ENCODE measurements at places on chromosomes 7 and 10.
A peak's percentile ranks its signal among the peaks of the same experiment; 100 is the strongest.

DNA sequence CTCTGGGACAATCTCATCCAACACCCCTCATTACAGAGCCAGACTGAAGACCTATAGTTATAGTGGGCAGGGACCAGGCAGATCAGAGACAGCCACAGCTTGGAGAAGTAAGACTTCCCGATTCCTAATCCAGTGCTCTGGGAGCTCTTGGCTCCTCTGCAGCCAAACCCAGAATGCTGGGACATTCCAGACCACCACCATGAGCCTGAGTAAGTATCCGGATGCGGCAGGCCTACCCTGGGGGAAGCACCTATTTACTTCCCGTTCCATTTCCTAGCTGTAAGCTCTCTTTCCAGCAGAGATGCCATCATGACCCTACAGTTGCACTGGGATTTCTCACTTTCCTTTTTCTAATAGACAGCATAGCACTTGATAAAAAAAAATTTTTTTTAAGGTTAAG lies 16.4 kb downstream of the HIP1 start:
- DNase-seq, result no peak

DNA sequence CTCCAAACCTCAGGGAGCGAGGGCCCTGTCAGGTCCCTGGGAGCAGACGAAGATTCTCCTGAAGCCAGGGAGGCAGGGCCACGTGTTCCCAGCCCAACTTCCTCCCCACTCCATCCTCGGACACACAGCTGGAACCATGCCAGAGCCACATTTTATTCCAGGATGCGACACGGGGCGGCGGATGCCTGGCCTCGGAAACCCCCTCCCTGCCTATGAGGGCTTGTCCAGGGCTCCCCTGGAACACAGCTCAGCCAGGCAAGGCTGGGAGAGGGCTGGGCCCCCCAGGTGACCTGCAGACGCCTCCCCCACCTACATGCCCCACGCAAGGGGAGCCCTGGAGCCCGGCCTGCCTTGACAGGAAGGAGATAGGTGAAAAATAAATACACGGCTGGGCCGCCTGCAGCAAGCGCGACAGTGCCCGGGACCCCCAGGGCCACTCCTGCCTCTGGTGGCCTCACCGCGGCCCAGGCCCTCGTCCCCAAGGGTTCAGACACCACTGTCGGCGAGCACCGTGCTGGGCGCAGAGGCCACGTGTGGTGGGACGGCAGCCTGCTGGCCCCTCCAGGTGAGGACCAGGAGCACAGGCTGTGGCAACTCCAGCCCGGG lies 21.5 kb downstream of the GET4 start:
- no peak for DNase-seq

DNA sequence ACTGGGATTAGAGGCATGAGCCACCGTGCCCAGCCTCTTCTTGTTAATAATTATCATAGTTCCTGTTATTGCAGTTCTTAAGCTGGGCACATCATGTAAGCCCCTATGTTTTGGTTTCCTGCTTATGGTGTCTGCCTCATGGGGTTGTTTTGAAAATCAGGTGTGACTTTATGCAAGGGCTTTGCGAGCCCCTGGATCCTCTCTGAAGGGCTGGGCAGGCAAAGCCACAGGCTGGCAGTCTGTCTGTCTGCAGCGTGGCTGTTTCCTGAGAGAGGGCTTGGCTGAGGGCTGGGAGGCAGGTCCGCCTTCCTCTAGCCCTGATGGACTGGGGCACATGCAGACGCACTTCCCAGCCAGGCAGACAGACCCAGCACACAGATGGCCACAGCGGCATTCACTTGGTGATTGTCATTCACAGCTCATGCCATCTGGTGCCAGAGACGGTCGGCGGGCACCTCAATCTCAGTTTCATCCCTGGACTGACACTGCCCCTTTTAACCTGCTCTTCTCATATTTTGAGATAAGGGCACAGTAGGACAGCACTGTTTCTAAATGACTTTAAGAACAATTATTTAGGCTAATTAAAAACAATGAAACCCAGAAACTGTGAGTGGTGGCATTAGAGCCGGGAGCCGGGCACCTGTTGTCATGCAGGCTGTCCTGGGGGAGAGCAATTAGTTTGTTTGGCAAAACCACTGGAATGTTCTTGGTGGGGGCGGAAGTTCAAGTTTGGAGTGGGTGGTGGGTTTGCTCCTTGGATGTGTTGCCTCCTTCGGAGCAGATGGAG lies 35.5 kb downstream of the RBM20 start:
- no peak for DNase-seq

DNA sequence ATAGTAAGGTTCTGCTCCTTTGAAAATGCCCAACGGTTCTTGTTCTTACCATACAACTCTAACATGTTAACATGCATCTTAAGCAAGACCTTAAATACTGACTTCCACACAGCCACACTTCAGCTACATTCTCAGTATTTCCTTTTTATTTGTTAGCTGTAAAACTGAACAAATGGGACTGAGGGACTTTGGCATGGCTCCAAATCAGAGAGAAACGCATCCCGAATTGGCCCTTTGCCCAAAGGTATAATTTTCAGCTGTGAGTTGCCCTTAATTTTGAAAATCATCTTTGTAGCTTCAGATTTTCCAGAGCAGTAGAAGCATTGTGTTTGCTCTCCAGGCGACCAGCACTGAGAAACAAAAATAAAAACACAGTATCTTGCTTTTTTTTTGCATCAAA lies 56.4 kb downstream of the NEUROD6 start:
- DNase-seq, result no peak

DNA sequence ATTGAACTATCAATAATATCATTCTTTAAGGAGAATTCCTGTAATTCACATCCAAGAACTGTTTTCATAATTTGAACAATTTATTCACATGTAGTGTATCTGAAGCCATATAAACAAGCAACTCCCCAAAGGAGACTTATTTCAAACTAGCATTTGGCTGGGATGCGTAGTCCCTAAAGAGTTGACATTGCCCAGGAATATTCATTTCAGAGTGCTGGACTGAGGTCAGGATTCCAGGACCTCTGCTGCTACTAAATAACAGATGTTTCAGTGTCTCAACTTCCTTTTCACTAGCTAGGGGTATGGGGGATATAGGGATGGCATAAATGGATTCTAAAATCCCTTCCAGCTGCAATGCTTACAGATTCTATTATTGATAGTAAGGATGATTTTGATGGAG lies 177.0 kb downstream of the TSPAN12 start:
- DNase-seq, result no peak

GRCh38 chr10:100996678-100997359 lies 2.8 kb upstream of the LZTS2 start:
- no peak for DNase-seq

- no peak for DNase-seq
These were observed 416.2 kb upstream of the GHITM start for GRCh38 chr10:83723080-83723479.

GRCh38 chr10:100518761-100519241 lies 860 bp downstream of the SEC31B start:
- DNase-seq, result peak; percentile 53

DNA sequence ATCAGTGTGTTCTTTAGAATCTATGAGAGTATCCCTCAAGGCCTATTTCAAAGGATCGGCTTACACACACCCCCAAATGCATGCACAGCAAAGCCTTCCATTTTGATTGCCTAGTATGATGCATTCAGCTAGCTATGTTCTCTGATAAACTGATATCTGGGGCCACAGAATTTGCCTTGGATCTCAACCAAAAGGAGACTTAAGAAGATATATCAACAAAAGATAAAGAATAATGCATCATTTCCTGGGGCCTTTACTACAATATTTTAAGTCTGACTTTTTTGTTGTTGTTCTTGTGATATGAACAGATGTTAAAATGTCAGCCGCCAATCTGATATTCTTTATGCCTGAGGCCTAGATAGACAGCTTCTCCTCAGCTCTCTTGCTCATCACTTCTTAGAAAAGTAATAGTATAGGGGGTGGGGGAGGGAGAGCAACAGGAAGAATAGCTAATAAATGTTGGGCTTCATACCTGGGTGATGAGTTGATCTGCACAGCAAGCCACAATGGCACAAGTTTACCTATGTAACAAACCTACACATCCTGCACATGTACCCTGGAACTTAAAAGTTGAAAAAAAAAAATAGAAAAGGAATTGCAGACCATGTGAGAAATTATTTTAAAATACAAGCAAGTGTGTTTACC lies 792.9 kb upstream of the GHITM start:
- no peak for DNase-seq

DNA sequence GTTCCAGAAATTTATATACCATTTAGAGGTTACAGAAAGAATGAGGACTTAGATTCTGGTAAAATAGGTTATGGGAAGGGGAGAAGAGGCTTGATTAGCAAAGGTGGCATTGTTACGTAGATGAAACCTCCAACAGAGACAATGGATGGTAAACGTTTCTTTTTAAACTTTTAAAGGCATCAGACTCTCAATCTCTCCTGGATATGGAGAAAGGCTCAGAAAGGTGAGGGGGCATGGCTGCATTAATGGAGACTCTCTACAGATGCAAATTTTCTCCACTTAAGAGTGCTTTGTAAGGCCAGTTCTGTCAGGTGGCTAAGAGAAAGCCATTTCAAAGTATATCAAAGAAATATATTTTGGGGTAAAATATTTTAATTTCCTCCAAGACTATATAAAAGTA lies 240.9 kb upstream of the PTER start:
- DNase-seq, result no peak

- no peak for DNase-seq
These were observed 578.2 kb downstream of the ANKRD7 start for GRCh38 chr7:118802726-118803125.

GRCh38 chr7:68787566-68787965 lies 810.7 kb upstream of the AUTS2 start:
- no peak for DNase-seq

DNA sequence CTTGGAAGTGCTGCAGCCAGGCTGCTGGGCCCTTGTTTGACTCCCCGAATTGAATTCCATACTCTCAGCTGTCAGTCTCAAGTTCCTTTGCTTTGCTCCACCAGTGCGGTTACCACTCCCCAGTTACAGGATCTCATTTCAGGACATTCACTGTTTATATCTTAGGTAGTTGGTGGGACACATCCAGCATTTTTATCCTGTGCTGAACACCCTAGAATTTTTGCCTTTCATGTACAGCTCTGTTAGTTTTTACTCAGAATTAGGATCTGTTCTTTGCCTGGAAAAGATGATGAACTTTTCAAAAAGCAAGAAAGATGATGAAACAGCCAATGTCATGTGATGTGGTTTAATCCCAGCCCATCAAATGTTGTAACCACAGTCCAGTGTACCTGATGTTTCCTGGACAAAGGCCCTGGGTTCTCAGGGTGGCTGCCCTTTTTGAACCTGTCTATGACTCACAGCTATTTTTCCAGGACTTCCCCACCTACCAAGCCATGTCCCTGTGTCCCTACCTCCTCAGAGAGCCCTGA lies 149.7 kb downstream of the NOC3L start:
- no peak for DNase-seq

GRCh38 chr7:157710396-157710795 lies 373.6 kb downstream of the DNAJB6 start:
- DNase-seq, result no peak

- no peak for DNase-seq
These were observed 409.5 kb downstream of the GLRX3 start for GRCh38 chr10:130545697-130546096.

GRCh38 chr7:64045301-64046040 lies at the start of gene ZNF727:
Gene ZNF727 (plus strand): TSS chr7:64045434. CDS start chr7:64045622, 188 bp downstream.
- peak; percentile 46 for DNase-seq

DNA sequence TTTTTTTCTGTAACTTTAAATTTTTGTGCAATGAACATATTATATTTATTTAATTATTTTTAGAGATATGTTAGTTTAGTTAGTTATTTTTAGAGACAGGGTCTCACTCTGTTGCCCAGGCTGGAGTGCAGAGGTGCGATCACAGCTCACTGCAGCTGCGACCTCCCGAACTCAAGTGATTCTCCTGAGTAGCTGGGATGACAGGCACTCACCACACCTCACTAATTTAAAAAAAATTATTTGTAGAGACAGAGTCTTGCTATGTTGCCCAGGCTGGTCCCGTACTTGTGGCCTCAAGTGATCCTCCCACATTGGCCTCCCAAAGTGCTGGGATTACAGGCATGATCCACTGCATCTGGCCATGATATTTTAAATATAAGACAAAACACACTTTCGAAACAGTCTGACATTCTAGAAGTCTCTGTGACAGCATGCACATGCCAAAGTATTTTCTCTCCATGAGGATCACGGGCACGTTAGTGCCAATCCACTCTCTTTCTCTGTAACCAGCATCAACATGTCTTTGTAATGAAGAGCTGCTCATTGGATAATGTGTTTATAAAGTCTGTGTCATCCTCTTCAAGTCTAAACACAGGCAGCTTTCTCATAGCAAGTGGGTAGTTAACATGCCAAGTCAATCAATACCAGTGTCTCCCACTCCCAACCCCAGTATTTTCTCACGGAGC lies 137.4 kb downstream of the GLI3 start:
- DNase-seq, result no peak

Data from hypothalamus (tissue), 51 donors.